ENCODE measurements at places on chromosomes 16 and 17.

DNA sequence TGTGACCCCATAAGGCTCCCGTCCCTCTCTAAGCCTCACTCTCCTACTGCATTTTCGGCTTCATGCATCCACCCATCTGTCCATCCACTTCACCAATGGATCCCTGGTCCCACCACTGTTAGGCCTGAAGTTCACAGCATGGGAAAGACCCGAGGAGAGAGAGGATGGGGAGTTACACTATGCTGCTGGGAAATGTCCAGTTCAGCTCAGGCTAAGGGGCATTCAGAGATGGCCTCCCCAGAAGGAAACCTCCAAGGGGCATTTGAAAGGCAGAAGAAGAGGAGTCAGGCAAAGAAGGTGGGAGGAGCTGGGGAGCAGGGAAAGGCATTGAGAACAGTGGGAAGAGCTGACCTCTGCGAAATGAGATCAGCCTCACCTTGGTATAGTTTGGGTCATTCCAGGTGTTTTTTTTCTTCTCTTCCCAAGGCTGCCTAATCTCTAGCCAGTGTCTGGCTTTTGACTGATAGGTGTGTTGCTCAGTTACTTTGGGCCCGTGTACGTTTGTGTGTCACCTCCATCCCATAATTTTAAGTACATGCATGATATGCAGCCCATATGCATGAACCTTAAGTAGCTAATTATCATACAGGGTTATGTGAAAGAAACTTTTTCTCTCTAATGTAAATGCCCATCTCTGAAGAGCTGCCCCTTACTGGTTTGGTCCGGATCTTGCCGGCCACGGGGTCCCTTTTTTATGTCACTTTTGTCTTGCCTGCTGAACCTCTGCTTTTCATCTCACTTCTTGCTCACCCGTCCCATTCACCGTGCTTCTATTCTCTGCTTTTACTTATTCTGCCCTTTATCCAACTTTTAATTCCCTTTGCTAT is 11.6 kb upstream of the DRC7 start:
- no peak for DNase-seq

GRCh38 chr16:15899538-15900100 is 11.2 kb upstream of the CEP20 start:
- peak; percentile 59 for DNase-seq

DNA sequence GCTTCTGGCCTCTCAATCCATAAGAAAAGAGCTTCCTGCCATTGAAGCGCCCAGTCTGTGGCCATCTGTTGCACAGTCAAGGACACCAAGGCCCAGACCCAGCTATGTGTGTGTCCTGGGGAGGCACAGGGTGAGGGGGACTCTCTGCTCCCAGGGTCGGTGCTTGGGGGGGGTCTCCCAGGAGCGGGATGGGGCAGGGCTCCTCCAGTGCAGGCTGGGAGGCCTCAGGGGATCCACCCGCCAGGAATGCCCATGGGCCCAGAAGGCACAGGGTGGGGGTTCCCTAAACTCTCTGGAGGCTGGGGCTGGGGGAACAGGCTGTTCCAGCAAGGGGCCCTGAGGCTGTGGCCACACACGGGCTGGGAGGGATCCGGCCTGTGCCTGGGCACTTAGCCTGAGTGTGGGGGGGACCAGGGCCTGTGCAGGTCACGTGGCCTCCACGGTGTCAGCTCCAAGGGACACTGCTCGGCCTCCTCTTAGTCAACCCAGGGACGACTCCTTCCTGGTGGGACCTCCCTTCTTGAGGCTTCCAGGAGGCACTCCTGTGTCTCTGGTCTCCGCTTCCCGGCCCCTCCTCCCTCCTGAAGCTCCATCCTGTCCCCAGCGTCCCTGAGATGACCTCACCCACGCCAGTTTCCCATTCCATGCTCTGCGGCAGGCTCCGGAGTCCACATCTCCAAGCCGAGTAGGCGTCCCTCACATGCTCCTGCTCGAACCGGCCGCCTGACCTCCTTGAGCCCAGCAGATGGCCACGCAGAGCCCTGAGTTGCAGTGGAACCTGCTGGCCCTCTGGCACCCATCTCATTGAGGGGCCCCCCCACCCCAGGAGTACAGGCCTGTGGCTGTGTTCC is 23.1 kb upstream of the BAHCC1 start:
- no peak for DNase-seq

- DNase-seq: no peak
Measured at GRCh38 chr17:79799174-79799537, 2.3 kb upstream of the CBX8 start.

- no peak for DNase-seq
Measured at GRCh38 chr17:44761932-44762810, 3.4 kb downstream of the ADAM11 start.

DNA sequence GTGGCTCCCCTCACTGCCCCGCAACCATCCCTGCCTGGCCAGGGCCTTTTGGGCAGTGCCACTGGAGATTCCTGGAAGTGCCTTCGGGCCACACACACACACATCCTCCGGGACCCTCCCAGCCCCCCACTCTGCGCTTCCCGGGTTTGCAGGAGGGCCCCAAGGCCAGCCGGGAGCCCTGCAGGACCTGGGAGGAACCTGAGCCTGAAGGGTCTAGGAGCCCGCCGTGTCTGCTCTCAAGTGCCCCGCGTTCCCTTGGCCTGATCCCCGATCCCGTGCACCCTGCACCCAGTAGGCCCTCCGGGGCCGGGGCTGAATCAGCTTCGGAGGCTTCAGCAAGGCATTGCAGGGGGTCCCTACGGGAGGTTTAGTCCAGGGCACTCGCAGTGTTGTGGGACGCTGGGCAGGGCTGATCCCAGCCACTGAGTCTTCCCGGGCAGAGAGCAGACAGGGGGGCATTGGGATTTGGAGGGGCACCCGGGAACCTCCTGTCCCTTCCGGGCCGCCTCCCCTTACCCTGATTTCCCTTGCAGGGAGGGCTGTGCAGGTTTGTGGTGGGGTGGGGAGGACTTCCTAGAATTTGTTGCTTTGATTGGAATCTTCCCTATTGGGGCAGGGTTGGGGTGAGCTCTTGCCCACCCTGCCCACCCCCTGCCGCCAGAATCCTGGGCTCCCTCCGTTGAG is 36.9 kb downstream of the TMEM235 start:
- DNase-seq: no peak

DNA sequence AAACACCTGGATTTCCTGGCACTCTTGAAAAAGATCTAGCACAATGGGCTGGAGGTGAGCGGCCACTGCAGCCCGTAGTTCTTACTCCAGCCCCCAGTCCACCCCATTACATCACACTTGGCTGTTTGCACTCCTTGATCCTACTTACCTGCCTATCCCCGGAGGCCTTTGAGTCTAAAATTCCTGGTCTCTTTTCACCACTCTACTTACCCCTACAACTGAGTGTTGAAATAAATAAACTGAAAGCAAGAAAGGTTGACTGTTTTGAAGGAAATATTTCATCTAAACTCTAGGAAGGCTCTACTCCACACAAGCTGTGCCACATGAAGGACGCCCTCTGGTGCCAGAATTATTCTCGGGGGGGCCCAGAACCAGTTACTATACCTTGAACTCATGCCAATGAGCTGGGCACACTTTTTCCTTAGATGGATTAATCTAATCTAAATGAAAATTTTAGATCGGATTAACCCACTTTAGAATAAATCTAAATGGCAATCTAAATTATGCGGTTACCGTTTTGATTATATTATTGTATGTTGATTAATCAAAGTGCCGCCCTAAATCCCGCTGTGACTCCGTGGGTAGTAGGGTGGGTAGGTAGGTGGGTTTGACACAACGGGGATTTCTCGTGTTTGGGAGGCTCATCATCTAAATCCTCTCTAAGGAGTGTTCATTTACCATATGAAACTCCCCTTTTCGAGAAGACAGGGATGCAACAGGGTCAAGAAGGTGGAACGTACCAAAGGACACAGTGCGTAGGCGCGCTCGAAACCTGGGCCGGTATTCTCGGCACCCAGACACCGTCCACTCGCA is 651 bp upstream of the EIF1 start:
- DNase-seq: no peak

GRCh38 chr16:52050418-52050817 is 496.5 kb downstream of the TOX3 start:
- no peak for DNase-seq

- DNase-seq: no peak
Measured at GRCh38 chr16:50316102-50316847, 49.9 kb downstream of the ADCY7 start.

- peak; percentile 52 for DNase-seq
Measured at GRCh38 chr17:51119415-51120356, 982 bp downstream of the SPAG9 start.

GRCh38 chr16:22694887-22695382 is 119.0 kb upstream of the HS3ST2 start:
- no peak for DNase-seq

- DNase-seq: no peak
Measured at GRCh38 chr17:71084219-71084618, 914.9 kb downstream of the KCNJ2 start.

GRCh38 chr16:73086108-73086507 is 38.2 kb upstream of the ZFHX3 start:
- DNase-seq: no peak

GRCh38 chr16:78984887-78985464 is 615.6 kb downstream of the MAF start:
- no peak for DNase-seq

DNA sequence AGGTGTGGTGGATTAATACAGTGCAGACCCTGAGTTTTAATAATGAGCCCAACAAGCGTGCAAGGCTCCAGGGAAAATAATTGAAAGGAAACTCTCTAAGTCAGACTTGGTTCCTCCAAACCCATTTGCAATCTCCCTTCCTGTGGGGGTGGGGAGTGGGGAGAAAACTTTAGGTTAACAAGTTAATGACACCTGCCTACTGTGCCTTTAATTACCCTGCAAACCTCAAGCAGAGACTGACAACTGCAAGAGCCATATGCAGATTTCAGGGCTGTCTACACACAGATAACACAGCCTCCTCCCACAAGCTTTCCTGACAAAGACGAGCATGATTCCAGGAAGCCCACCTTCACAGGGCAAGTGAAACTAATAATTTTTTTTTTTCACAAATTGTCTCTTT is 359.3 kb downstream of the HS3ST4 start:
- DNase-seq: no peak

DNA sequence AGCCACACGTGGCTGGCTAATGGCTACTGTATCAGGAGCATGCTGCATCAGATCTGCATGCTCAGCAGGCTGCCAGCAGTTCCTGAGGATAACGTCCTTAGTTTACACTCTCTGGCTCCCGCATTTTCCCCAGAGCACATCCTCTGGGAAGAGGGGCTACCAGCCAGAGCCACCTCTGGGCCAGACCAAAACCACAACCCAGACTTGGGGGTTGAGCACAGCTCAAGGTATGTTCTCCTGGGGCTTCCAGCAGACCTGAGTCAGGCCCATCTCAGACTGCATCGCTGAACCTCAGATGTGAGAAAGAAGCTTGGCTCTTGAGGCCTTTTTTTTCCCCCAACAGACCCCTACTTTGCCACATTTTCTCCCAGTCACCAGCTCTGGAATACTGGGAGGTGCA is 23.7 kb upstream of the WSCD1 start:
- no peak for DNase-seq

DNA sequence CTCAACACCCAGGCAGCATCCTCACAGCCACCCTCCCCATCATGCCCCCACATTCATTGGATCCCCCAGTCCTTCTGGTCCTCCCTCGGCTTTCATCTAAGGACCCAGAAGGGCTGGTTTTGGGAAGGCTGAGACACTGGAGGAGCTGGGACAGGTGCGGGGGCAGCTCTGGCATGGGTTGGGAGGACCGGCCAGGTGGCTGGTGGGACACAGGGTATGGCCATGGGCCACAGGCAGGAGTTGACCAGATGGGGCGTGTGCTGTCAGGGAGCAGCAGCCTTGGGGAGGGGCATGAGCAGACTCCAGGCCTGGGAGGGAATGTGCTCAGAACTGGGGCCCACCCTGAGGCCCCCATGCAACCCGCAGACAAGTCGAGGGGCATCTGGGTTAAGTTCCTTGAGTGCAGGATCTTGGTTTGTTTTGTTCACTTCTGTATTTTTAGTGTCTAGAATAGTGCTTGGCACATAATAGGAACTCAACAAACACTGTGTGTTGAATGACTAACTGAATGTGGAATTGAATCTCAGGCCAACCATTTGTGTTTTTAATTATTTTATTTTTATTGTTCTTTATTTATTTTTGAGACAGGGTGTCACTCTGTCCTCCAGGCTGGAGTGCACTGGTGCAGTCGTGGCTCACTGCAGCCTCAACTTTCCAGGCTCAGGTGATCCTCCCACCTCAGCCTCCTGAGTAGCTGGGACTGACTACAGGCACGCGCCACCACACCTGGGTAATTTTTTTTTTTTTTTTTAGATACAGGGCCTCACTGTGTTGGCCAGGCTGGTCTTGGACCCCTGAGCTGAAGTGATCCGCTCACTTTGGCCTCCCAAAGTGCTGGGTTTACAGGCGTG is 5.6 kb downstream of the P2RX1 start:
- DNase-seq: no peak

DNA sequence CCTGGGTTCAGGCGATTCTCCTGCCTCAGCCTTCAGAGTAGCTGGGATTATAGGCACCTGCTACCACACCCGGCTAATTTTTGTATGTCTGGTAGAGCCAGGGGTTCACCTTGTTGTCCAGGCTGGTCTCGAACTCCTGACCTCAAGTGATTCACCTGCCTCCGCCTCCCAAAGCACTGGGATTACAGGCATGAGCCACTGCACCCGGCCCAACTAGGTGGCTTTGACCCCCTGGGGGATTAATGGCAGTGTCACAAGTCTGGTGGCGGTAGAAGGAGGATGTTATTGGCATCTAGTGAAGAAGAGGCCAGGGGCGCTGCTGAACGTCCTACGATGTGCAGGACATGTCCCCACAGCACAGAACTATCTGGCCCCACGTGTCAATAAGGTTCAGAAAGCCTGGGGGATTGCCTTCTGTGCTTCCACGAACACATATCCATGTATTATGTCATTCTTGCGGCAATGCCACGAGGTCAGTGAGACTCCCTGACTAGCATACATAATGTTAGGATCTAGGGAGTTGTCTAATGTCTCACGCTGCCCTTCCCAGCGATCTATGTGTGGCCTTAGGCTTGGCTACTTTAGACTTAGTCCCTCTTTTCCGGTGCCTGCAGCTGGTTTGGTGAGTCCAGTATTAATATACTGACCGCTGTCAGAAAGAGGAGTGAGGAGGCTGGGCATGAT is 75.8 kb downstream of the ABCC6 start:
- DNase-seq: no peak

- no peak for DNase-seq
Measured at GRCh38 chr17:47907932-47908562, 12.0 kb downstream of the SP2 start.

- no peak for DNase-seq
Measured at GRCh38 chr16:67068212-67068753, 39.3 kb downstream of the CBFB start.
